Omental fat pad (tissue), 4 donors: ENCODE measurements at places on chromosomes 16 and 17. TPM values are rescaled to one million over a fixed set of nuclear protein-coding genes. Genes with fewer than 3 reads are reported as not detected.

GRCh38 chr17:15464231-15464985, 3.0 kb downstream of the CDRT4 start:
- no peak for DNase-seq

GRCh38 chr17:44005527-44006271, 1.3 kb downstream of the NAGS start:
- DNase-seq: no peak

GRCh38 chr16:81729451-81729850, 49.6 kb upstream of the PLCG2 start:
- no peak for DNase-seq

DNA sequence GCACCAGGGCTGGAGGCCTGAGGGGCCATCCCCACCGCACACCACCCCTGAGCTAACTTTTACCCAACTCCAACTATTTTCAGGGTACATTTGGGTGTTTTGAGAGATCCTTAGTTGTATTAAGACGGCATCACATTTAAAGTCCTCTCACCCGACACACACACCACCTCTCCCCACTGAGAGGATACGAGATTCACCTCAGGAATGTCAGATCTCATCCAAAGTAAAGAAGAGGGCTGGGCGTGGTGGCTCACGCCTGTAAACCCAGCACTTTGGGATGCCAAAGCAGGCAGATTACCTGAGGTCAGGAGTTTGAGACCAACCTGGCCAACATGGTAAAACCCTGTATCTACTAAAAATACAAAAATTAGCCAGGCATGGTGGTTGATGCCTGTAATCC, 88.4 kb downstream of the RBFOX3 start:
- no peak for DNase-seq

DNA sequence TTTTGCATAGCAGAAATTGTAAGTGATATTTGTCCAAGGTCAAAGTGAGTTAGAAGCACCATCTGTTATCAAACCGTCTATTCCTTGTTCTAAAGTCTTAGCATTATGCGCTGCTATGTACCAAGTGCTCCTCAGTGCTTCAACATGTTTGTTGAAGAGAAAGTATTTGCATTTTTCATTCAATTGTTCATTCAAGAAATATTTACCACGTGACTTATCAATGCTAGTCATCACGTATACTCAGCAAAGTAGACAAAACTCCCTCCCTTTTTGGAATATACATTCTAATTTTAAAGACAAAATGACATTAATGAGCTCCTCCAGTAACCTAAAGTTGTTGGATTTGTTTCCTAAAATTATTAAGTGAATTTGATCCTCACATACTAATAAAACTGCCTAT, 388.0 kb upstream of the CDH8 start:
- DNase-seq: no peak

DNA sequence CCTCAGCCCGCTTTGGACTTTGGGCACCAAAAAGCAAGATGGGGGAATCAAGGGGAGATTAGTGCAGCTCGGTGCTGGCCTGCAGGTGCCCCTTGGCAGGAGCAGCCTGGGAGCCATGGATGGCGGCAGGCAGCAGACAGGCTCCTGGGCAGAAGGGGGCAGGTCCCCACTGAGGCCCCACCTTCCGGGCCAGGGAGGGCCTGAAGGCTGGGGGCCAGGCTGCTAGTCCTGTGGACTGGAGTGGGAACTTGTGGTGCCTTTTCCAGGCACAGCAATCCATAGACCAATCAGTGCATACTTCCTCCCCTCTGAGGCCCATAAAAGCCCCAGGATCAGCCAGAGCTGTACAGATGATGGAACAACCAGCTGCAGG, 64.0 kb downstream of the USP32 start:
- no peak for DNase-seq

- DNase-seq: no peak
Observed at GRCh38 chr16:11963706-11964105, 1.3 kb upstream of the TNFRSF17 start.

The PGS1 gene
- 94.4 TPM for total RNA-seq

The FBRS gene
- 49.7 TPM for total RNA-seq
